ENCODE measurements at places on chromosomes 1 and 21.

GRCh38 chr1:58442114-58442513 is 104.4 kb downstream of the OMA1 start:
- no peak for DNase-seq

GRCh38 chr1:10771789-10772188 is 24.7 kb downstream of the CASZ1 start:
- DNase-seq = no peak

DNA sequence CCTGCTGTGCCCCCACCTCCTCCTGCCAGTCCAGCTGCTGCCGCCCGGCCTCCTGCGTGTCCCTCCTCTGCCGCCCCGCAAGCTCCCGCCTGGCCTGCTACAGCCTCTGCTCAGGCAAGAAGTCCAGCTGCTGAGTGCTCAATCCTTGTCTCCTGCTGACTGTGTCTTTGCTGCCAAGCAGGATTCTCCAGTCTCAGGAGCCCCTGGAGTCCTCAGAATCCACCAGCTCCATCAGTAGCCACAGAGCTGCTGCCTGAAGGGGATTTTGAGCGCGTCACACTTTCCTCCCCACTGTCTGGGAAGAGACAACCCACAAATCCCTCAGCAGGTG is 973 bp downstream of the KRTAP10-11 start:
- no peak for DNase-seq

DNA sequence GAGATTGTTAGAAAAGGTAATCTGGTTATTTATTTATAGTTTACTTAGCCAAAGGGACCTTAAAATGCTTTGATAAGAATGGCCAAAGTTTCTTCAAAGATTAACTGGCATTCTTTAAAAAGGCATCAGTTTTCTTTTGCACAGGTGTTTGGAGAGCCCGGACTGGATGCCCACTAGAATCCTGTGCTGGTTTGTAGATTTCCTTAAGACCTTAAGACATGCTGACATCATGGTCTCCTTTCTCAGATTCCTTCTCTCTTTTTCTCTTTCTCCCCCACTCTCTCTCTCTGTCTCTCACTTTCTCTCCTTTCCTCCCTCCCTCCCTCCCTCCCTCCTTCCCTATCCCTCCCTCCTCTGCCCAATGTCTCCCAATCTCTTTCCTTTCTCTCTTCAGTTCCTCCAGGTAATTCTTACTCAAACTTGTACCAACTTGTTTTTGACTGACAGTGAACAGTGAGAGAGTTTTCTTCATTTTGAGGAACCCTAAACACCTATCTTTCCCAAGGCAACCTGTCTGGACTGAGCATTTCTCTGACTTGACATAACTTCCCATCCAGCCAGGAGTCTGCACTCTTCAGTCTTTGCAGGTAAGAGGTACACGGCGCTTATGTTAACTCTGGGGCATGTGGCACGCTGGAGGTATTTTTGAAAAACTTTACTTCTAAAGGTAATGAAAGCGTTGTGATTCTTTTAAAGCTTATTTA is at the start of gene KCNJ15:
KCNJ15 (plus strand) TSS at position 393 of the 704 bp plus-strand sequence. CDS start 42,271 bp downstream, outside the sequence.
- DNase-seq = no peak

DNA sequence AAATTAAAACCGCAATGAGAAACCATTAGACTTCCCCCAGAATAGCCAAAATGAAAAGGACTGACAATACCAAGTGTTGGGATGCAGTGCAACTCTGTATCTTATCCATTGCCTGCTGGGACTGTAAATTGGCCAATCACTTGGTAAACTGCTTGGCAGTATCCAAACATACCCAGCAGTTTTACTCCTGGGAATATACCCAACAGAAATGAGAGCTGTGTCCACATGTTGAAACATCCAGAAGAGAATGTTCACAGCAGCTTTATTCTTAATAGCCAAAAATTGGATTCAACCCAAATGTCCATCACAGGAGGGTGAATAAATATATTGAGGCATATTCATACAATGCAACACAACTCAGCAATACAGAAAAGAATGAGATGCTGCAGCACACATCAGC is 13.7 kb upstream of the FAM20B start:
- no peak for DNase-seq

- no peak for DNase-seq
These were observed 86.7 kb upstream of the ZRANB2 start for GRCh38 chr1:71167505-71167904.

GRCh38 chr1:164693564-164694359 is 134.8 kb downstream of the PBX1 start:
- no peak for DNase-seq
